Endothelial cell of umbilical vein (primary cell): ENCODE measurements at places on chromosomes 5 and 9.

DNA sequence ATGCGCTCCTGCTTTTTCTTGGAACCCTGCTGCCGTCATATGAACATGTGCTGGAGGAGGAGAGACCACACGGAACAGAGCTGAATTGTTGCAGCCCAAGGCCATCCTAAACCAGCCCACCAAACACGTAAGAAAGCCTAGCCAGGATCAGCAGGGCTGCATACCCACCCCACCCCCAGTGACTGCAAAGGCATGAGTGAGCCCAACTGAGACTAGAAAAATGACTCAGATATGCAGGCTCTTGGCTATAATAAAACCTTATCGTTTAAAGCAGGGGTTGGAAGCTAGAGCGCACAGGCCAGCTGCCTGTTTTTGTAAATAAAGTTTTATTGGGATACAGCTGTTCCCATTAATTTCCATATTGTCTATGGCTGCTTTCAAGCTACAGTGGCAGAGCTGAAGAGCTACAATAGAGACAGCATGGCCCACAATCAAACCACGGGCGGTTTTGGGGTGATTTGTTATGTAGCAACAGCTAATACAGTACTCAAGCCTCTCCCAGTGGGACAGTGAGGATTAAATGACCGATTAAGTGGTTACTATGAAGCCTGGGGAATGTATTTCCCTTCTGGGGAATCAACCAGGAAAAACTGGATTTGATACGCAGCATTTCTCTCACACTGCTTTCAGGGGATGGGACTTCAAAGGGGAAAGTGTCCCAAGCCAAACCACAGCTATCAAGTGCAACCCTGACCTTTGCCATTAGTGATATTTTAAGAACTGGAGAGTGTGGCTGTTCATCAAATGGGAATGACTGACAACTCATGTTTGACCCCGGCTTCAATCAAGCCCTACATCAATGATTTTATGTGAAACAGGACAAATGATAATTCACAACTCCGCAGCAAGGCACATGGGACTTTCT, 6.3 kb downstream of the SHB start:
- DNase-seq, result no peak

GRCh38 chr5:171700318-171700912, 85.2 kb upstream of the SMIM23 start:
- no peak for DNase-seq

DNA sequence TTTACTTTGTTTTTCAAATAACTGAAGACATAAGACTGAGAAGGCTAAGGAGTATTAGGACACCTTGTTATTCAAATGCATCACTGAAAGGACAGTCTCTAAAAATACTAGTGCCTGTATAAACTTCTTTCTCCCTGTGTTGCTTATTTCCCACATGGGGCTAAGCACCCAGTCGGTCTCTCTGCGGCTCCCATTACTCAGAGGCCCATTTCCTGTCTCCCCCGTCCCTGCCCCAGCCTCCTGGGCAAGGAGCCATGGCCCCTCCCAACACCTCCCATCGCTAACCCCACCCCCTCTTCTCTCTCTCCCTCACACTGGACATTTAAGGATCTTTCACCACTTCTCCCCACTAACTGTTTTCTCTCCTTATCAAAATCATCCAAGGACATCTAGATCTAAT, 81.9 kb downstream of the EBF1 start:
- DNase-seq, result peak; percentile 72

- DNase-seq, result peak; percentile 74
These were observed 457 bp downstream of the UGCG start for GRCh38 chr9:111896942-111897600.

DNA sequence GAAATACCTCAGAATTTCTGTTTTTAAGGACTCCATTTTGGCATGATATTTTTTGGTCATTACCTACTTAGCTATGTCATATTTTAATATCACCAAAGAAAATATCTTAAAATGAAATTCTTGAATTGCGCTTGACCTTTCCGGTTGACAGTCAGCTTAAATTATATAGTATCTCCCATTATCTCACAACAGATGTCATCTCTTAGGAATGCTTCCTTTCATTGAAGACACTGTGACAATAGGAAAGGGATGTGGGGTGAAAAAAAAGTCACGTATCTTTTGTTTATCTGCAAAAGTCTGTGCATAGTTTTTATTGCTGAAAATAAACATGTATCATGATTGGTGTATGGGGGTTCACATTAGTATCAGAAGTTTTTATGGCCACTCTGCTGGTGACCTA, 105.8 kb downstream of the INVS start:
- no peak for DNase-seq

DNA sequence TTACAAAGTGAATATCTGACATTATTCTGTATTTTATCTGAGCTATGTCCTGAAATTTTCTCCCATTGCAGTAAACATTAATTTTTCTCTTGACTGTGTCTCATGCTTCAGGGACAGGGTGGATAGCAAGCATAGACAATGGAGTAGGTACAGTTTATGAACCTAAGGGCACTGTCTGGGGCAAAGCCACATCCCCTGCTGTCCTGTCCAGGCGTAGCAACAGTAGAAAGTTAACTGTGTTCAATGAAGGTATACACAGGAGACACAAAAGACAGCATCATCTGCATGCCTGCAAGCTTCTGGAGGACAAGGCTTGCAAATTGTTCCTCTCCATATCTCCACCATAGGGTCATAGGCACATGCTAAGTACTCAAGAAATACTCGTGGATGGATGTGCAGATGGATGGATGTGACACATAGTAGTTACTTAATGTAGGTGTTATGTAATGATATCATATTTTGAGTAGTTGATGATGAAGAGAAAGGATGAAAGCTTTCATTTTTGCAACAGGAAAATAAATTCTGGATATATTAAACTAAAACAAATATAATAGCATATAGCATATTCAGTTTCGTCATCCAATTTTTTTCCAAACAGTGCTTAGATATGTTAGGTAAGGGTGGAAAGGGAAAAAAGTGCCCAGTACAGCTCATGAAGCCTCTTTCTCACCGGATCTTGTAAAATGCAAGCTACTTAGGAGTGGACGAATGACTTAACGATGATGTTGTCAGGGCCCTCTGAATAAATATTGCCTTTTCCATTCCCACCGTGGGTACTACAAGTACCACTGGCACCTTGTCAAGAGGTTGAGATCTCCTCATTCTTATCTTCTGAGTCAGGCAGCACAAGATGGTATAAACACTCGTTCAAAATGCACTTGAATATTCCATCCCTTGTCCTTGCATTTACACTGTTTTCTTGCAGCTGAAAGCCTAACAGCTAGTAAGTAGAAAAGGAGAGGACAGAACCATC, 19.9 kb upstream of the ZSWIM6 start:
- DNase-seq, result peak; percentile 93

GRCh38 chr9:138052635-138053320, 175.2 kb downstream of the CACNA1B start:
- no peak for DNase-seq

DNA sequence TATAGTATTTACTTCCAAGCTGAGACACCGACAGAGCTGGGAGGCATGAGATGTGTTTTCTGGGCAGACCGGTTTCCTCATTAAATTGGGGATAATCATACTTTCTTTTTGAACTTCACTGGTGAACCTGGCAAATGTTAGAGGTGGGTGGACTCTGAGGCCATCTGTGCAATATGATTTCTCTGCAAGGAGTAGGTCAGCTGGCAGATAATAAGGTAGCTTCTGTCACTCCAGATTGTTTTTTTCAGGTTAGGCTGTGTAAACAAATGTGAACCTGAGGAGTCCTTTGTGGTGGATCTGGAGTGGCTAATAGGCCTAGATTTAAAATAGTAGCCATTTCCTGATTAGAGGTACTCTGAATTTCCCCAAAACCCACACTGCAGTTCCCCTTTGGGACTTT, 75.4 kb upstream of the S1PR3 start:
- DNase-seq, result no peak

- DNase-seq, result no peak
These were observed 8.1 kb downstream of the BARHL1 start for GRCh38 chr9:132590318-132591182.

DNA sequence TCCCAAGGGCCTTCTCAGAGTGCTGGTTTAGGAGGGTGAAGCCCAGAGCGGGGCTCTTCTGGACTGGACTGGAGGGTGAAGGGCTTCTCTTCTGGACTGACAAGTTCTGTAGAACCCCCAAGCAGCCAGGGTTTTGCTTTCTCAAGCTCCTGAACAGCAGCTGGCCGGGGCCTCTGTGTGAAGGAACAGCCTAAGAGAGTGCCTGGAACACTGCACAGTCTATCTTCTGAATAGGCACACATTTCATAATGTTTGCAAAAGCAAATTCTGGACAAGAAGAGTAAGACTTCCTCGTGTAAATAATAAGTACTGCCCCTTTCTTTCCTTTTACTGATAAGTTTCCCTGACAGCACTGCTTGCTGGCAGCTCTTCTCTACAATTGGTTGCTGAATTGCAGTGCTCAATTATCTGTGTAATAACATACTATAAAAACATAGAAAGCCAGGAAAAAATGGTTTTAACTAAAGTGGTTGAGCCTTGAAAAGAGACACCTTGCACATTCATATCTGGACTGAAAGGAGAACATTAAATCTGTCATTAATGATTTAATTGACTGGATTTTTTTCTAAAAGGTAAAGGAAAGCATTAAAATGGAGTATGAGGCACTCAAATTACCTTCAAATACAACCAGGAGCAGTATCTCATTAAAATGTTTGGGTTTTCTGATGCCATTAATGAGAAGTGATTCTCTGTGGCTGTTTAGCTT, 20.5 kb downstream of the MAST4 start:
- DNase-seq, result no peak

- peak; percentile 45 for DNase-seq
These were observed 5.7 kb upstream of the ADRB2 start for GRCh38 chr5:148820461-148821395.

DNA sequence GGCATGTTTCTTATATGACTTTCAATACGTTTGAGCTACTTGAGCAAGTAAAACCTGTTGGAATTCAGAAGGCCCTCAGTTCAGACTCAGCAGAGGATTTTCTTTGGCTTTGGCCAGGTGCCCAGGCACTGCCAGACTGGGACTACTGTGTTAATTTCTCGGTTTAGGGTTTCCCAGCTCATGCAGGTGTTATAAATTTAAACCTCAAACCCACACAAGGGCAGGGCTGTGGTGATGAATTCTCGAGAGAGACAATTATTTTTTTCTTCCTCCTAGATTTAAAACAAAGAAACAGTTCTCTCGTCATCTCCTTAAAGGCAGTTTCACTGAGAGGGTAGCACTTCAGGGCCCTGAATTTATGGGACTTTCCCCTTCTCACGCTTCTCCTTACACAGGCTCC, 406.0 kb upstream of the PIK3R1 start:
- no peak for DNase-seq

DNA sequence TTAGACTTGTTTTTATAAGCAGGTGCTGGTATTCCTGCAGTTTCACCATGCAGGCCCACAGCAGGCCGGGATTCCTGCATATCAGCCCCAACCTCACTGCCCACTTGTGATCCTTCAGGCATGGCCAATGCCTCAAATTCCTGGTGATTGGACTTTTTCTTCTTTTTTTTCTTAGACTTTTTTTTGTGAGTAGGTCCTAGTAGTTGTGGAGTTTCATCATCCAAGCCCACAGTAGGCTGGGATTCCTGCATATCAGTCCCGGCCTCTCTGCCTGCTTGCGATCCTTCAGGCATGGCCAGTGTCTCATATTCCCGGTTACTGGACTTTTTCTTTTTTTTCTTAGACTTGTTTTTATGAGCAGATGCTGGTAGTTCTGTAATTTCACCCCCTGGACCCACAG, 4.8 kb downstream of the TTF1 start:
- no peak for DNase-seq

- DNase-seq, result no peak
These were observed 367.5 kb upstream of the ADAMTS16 start for GRCh38 chr5:4772591-4772990.

- no peak for DNase-seq
These were observed 155.3 kb downstream of the ADAMTS12 start for GRCh38 chr5:33736510-33736909.

GRCh38 chr5:134510970-134511795, 14.3 kb upstream of the JADE2 start:
- DNase-seq, result peak; percentile 58

DNA sequence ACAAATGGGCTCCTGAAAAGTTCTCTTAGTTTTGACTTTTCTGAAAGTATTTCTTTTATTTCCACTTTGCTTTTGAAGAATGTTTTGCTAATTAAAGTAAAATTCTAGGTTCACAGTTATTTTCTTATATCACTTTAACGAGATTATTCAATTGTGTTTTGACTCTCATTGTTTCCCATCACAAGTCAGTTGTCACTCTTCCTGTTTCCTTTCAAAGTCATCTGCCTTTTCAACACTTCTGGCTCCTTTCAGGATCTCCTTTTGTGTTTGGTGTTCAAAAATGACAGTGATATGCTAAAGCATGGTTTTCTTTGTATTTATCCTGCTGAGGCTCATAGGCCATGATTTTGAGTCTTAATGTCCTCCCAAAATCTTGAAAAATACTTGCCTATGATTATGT, 235.4 kb upstream of the TAS2R1 start:
- DNase-seq, result no peak

- DNase-seq, result no peak
These were observed 52.8 kb downstream of the PRRT1B start for GRCh38 chr9:131598121-131598520.

GRCh38 chr9:76530458-76531110, 71.6 kb downstream of the GCNT1 start:
- DNase-seq, result peak; percentile 49

DNA sequence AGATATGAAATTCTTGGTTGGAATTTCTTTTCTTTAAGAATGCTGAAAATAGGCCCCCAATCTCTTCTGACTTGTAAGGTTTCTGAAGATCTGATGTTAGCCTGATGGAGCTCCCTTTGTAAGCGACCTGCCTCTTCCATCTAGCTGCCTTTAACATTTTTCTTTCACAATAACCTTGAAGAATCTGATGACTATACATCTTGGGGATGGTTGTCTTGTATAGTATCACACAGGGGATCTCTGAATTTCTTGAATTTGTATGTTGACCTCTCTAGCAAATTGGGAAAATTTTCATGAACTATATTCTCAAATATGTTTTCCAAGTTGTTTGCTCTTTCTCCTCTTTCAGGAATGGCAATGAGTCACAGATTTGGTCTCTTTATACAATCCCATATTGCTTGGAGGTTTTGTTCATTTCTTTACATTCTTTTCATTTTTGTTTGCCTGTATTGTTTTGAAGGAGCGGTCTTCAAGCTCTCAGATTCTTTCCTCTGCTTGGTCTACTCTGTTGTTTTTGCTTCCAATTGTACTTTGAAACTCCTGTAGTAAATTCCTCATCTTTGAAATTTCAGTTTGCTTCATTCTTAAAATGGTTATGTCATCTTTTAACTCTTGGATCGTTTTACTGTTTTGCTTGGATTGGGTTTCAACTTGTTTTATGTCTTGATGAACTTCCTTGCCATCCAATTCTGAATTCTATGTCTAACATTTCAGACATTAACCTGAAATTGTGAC, 245.2 kb upstream of the TARS1 start:
- peak; percentile 27 for DNase-seq

DNA sequence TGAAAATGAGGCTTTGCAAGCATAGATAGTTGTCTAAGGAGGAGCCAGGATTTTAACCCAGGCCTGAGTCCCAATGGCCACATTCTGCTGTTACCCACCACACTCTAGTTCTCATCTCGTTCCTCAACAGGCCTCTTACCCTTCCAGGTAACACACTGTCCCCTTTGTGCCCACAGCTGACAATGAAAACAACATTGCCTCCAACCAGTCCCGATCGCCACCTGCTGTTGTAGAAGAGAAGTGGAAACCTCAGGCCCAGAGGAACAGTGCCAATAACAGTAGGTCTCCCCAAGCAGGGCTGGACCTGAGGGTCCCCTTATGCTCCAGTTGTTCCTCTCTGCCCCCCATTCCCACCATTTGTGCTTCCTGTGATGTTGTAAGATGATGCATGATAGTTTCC, 30.4 kb downstream of the AMBP start:
- DNase-seq, result peak; percentile 19
